Stimulated activated CD8-positive, alpha-beta memory T cell treated with anti-CD3 and anti-CD28 coated beads, Interleukin-15, amount 100 ng/mL, for 24 hours (primary cell): ENCODE measurements at places on chromosomes 7 and 10.

DNA sequence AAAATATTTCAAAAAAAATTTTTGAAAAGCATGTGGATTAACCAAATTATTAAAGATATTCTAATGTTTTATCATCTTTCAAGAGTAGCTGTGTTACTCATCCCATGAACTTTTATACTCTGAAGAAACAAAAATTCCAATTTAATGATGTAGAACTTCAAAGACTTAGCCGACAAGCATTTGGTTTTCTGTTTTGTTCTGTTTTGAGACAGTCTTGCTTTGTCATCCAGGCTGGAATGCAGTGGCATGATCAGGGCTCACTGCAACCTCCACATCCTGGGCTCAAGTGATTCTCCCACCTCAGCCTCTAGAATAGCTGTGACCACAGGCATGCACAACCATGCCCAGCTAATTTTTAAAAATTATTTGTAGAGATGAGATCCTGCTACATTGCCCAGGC is 17.8 kb upstream of the LCOR start:
- DNase-seq: no peak

DNA sequence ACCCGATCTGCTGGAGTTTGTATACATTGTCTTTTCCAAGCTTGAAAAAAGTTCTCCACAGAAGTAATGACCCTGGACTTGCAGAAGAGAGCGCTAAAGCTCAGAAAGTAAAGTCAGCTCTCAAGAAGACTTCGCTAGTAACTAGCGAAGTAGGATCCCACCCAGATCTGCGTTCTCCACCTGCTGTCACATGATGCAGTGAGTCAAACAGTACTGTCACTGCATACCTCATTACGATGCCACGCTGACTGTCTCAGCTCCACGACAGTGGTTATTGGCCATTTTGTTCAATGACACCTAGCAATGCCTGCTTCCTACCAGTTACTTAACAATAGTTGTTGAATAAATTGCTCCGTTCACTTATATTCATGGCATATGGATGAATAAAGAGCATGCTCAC is 29.7 kb upstream of the SEC61G start:
- DNase-seq: no peak

DNA sequence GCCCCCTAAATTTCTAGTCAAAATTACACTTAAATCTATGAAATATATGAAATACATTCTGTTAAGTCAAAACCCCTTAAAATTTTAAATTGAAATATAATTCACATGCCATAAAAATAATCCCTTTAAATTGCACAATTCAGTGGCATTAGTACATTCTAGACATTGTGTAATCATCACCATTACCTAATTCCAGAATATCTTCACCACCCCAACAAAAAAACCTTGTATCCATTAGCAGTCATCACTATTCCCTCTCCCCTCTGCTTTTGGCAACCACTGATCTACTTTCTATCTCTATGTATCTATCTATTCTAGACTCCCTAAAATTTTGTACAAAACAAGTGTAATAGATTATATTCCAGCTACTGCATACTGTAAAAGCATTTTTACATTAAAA is 261.2 kb downstream of the GLI3 start:
- DNase-seq: no peak

DNA sequence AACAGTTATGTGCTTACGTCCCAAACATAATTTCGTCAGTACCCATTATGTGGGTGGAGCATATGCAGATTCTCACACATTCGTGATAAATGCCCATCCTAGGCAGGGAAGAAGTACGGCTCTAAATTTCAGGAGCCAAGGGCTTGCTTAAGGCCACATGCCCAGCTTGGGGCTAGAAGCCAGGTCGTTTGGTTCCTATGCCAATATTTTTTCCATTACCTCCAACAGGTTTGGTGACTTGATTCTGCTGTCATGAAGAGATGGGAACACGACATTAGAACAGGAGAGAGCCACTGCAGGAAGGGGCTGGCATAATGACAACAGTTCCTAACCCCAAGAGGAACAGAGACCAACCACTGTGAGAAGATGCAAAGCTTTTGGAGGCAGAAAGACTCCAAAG is 85.1 kb downstream of the HIPK2 start:
- no peak for DNase-seq

- DNase-seq: no peak
These were observed 34.8 kb upstream of the SEPHS1 start for GRCh38 chr10:13382703-13383398.

- DNase-seq: no peak
These were observed 50.8 kb downstream of the KCNH2 start for GRCh38 chr7:150927157-150927955.

GRCh38 chr7:88269586-88269985 is 37.1 kb downstream of the STEAP4 start:
- no peak for DNase-seq

- no peak for DNase-seq
These were observed 43.0 kb upstream of the WIPF3 start for GRCh38 chr7:29763266-29763665.

DNA sequence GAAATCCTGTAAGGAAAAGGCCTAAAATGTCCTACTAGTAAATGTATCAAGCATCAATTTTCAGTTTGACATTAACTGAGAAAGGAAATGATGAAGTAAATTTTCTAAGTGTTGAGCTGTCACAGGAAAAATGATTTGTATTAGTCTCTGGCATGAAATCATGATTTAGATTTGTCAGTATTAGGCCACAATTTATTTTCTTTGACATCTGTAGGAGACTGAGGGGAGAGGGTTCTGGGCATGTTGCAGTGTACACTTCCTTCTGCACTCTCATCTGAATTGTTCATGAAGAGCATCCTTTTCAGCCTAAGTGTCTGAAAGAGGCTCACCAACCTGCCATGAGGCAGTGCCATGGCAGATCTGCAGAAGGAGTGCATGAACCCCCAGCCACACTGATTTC is 15.9 kb downstream of the ADRB1 start:
- no peak for DNase-seq

DNA sequence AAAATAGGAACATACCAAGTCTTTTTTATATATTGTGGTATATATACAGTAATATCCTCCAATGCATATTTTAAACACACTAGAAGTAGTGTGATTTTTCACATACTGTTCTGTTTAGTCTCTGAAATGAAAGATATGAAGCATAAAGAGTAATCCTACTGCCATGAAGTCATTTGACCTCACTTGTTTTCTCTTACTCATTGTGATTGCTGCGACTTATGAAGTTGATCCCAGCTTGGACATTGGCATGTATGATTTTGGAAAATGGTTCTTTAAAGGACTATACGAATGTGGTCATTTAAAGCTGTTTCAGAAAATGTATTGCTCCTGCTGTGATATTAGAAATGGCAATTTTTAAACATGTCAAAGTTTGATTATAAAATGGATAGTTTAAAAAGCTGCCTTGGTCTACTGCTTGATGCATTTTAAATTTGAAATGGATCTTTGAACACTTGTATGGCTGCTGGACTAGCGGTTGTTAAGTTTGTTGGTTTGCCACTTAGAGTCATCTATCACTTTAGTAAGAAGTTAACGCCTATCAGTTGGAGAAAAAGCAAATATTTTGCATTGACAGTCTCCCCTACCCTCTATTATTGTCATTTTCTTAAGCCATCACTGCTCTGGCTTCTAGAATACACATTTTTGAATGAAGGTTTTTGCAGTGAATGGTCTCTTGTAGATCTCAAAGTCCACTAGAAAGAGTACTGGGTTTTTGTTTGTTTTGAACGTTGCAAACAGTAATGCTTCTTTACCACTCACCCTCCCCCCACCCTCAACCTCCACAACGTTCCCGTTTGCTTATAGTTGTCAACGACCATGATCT is 881 bp upstream of the PCGF5 start:
- no peak for DNase-seq

DNA sequence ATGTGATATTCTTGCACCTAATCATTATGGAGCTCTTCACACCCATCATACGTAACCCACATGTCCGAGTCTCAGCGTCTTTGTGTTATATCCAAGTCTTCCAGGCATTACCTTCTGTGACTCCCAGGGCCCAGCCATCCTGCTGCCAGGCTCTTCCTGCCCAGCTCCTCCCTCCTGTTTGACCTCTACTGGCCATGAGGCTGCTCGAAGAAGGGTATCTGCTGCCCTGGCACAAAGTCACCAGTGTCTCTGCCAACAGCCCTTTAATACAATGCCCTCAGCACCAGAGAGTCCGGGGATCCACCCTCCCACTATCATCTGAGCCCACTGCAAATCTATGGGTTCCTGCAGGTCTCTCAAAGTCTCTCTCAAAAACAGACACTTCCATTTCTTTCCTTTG is 65.3 kb upstream of the WAC start:
- no peak for DNase-seq

DNA sequence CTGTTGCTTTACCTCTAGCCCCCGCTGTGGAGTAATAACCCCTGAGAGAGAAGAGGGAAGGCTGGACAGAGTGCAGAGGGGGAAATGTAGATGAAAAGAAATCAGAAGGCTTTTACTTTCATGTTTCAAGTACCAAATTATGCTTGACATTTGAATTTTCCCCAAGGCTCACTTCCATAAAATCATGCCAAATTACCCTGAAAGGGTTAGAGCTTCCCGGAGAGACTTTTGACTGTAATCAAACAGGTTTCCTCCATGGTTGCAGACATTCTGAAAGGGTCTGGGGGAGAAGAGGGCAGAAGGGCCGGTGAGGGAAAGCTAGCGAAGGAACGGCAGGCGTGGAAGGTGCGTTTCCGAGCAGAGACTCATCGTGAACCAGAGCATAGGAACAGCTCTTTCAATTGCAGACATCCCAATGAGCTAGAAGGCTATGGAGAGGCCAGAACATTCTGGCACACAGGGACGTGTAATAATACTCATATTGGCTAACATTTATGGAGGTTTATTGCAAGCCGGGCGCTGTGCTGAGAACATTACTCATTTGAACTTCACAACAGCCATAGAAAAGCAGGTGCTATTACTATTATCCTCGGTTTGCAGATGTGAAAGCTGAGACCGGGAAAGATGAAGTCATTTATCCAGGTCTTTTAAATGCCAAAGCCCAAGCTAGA is 620.8 kb upstream of the AUTS2 start:
- no peak for DNase-seq

GRCh38 chr10:34033078-34033477 is 698.6 kb upstream of the NRP1 start:
- no peak for DNase-seq

- no peak for DNase-seq
These were observed 64.9 kb downstream of the NPTX2 start for GRCh38 chr7:98681951-98682350.

- no peak for DNase-seq
These were observed 205.2 kb upstream of the SVIL start for GRCh38 chr10:29839826-29840515.

GRCh38 chr7:101933688-101934121 is 116.3 kb downstream of the CUX1 start:
- no peak for DNase-seq

DNA sequence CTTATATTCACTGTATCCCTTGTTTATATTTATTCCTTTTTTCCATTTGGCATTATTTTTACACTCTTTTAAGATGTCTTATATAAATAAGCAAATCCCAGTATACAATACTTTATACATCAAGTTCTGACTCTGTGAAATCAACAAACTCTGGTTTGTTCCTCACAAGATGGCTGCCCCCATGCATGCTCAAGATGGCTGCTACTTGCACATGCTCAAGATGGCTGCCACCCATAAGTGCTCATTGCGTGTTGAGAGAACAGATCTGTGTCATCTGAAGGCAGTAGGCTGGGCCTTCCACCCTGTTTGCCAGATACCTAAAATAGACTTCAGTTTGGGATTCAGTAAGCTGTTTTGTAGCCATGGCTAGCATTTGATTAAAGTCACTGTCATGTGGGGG is 666.2 kb downstream of the TYW1 start:
- DNase-seq: no peak

- no peak for DNase-seq
These were observed 38.2 kb upstream of the ANK3 start for GRCh38 chr10:60427709-60428386.

DNA sequence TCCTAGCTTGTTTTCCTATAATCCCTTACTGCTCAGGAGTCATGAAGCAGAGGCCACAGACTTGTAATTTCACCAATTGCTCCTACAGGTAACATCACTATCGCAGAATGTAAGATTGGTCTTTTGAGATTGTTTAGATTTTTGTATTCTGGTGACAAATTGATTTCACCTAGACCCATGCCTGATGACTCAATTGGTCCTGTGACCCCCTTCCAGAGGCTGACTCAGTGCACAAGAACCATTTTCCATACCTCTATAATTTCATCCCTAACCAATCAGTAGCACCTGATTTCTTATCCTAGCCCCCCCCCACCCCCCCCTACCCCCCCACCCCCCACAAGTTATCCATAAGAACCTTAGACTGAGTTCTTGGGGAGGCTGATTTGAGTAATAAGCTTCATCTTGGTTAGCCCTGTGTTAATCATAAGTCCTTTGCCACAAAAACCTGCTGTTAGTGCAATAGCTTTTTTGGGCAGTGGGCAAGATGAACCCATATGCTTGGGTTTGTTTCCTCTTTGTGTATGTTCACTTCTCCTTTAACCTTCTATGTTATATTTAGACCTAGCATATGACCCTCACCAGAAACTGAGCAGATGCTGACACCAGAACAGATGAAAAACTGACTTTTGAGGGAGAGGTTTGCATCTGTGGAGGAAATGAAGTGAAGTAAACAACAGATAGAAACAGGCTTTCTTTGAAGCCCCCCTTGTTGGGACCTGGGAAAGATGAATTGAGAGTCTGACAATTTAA is 187.1 kb downstream of the KIF20B start:
- DNase-seq: no peak

GRCh38 chr10:129893104-129894089 is 70.7 kb downstream of the EBF3 start:
- no peak for DNase-seq

GRCh38 chr7:142865766-142866165 is 10.9 kb downstream of the EPHB6 start:
- no peak for DNase-seq

GRCh38 chr10:82089327-82089726 is 214.3 kb downstream of the NRG3 start:
- no peak for DNase-seq

- DNase-seq: no peak
These were observed 48.3 kb upstream of the RPA3 start for GRCh38 chr7:7766671-7767070.

- no peak for DNase-seq
These were observed 52.6 kb downstream of the EVX1 start for GRCh38 chr7:27295236-27295635.

- DNase-seq: no peak
These were observed 43.8 kb upstream of the SEMA3D start for GRCh38 chr7:85230623-85231022.

GRCh38 chr10:125121003-125121402 is 39.4 kb downstream of the CTBP2 start:
- no peak for DNase-seq

GRCh38 chr10:92574548-92575261 is 812 bp upstream of the IDE start:
- no peak for DNase-seq

- DNase-seq: no peak
These were observed 1.6 kb downstream of the TCF7L2 start for GRCh38 chr10:112951359-112952281.

DNA sequence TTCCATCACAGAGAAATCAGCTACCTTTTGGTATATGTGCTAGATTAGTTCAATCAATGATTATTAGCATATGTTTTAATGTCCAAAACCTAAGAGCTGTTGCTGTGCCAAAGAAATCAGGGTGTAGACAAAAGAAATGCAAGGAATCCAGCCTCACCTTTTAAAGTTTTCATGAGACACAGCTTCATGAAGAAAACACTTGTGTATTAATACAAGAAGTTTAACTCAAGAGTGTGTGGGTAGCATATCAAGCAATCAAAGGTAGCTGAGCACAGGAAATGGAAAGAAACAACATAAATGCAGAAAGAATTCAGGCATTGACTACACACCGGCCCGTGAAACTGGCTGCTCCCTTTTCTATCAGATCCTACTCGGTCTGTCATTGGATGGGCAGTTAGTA is 76.0 kb upstream of the CAV2 start:
- no peak for DNase-seq
